ENCODE measurements at places on chromosomes 3 and 15. TPM values are rescaled to one million over a fixed set of nuclear protein-coding genes. Genes with fewer than 3 reads are reported as not detected.

Gene EPHA3
- 0.36 TPM for total RNA-seq

Gene SLC9C1
- 0.31 TPM for total RNA-seq

Gene IQCF5
- total RNA-seq = not detected

DNA sequence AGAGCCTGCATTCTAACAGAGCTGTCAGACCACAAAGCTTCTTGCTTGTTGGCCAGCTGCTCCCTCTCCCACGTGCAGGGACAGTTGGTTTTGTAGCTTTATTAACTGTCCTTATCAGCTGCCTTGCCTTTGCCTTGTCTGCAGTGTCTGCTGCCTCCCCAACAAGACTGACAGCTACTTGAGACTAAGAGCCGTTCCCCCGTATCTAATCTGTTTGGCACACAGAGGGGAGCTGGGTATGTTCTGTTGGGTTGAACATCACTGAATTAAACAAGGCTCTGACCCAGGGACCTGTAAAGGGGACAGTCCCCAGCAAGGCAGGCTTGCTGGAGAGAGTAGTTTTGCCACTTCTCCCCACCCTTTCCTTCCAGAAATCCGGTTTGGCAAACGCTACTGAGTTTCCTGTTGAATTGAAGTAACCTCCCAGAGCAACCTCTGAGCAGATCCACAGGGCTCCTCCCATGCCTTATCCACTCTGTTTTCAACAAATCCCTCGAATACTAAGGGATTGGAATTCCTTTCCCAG is 116.1 kb downstream of the ANP32A start:
- peak; percentile 34 for DNase-seq

DNA sequence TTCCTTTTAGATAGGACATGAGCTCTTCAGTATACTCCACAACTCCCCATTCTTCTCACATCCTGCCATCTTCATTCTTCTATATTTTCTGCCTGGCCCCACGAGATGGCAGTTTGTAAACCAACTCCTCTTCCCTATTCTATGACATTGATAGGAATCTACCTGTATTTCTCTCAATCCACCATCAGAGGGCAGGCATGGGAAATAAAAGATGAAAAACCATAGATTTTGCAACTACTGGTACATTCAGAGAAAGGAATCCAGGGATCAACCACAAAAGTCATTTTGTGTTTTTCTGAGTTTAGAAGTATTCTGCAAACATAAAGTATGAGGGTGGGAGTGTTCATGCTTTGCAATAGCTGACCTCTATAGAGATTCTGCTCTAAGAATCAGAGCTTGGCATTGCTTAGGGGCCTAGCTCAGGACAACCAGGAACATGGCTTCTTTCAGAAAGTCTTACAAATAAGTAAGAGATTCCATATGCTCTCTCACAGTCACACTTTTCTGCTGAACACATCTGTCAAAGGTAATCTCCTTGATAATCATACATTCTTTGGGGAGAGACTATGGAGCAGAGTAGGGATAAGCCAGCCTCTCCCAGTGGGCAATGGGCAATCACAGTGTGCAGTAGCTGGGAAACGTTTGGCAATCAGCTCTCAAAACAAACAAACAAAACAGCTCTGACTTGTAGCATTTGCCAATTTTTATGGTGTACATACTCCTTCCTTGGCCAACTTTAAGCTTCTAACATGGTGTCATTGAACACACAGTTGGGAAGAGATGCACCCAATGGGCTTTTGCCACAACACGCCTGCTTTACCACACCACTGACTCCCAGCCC is 43.1 kb upstream of the SLC25A36 start:
- DNase-seq = peak; percentile 33

DNA sequence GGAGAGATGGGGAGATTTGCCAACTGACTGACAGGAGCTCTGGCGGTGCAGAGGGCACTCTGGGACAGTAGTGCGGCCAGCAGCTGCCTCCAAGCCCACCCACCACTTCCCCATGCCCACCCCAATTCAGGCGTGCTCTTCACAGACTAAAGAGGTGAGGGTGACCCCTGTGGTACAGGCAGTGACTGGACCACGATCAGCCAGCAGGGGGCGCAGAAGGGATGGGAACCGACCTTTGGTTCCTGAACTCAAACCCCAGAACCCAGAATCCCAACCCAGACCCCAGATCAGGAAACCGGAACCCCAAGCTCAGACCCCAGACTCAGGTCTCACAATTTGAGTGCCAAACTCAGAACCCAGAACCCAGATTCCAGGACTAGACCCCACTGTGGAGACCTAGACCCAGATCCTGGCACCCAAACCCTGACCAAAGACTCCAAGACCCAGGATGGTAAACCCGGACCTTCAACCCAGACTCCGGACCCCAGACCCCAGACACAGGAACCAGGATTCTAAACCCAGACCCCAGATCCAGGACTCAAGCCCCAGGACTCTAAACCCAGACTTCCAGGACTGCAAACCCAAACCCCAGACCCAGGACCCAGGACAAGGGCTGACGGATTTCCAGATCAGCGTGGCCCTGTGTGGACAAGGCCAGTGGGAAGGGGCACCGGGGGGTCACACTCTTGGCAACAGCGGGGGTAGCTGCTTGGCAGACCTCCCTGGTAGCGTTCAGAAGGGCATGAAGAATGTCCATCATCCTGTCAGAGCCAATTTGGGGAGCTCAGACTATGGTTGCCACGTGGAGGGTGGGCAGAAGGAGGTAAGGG is 3.7 kb upstream of the MYL3 start:
- peak; percentile 84 for DNase-seq

- DNase-seq = no peak
Observed at GRCh38 chr3:127079211-127079610, 96.3 kb downstream of the PLXNA1 start.

- DNase-seq = no peak
Observed at GRCh38 chr3:128064962-128065361, 12.7 kb downstream of the SEC61A1 start.

GRCh38 chr3:138434875-138435772 is 708 bp downstream of the ESYT3 start:
- DNase-seq = peak; percentile 52

GRCh38 chr3:110940055-110940454 is 131.6 kb upstream of the NECTIN3 start:
- no peak for DNase-seq

DNA sequence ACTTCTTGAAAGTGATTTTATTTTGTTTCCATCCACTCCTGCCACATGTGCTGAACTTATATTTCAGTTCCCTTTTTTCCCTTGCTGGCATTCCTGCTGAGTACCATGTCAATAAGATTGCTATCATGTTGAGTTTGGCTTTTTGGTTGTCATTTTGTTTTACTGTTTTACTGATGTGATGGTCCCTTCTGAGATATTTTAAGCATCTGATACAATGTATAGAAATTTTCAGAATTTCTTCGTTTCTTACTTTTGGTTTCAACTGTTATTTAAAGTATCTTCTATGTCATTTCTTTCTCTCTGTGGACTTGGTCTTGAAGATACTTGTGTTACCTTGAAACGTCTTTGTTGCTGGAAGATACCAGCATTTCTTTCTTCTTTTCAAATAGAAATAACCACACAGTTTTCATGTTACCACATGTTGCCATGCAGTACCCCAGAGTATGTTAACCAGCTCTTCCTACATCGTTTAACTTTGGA is 14.1 kb downstream of the SIDT1 start:
- no peak for DNase-seq

DNA sequence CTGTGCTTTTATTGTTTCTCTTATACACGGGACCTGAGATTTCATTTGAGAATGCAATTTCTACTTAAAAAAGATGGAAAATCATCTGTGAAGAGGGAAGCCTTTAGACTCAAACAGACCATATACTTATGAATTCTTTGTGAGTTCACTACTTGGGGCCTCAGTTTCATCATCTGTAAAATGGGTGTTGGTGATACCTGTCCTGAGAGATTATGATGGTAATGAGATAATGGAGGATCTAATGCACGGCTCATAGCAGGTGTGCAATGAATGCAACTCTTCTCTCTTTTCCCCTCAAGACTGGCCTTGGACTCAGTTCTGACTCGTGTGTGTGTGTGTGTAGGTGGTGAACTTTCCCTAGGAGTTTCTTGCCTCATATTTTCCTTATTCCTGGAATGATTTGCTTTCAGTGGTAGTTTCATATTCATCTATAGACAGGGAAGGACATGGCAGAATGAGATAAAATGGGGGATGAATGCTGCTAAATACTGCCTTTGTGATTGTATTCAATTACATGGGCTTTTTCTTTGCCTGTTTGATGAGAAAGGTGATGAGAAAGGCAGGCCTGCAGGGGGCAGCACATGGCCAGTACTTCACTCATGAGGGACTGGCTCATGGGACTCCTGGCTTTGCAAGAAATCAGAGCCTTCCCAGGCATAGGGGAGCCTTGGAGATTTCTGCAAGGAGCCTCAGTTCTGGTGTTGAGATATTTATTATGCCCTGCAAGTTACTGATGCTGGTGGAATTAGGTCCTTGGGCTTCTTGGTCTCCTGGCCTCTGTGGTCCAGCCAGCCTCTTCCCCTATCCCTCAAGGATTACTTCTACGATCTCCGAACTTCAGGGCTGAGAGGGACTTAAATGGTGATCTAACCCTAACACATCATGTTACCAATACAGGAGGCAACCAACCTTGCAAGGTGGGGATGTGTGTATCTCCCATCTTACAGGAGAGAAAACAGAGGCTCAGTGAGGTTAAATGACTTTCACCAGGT is 70.7 kb downstream of the RPLP1 start:
- peak; percentile 91 for DNase-seq

- no peak for DNase-seq
Observed at GRCh38 chr15:65332391-65333147, 28.1 kb downstream of the RNU5B-1 start.

- no peak for DNase-seq
Observed at GRCh38 chr15:88083811-88084760, 172.5 kb downstream of the NTRK3 start.

DNA sequence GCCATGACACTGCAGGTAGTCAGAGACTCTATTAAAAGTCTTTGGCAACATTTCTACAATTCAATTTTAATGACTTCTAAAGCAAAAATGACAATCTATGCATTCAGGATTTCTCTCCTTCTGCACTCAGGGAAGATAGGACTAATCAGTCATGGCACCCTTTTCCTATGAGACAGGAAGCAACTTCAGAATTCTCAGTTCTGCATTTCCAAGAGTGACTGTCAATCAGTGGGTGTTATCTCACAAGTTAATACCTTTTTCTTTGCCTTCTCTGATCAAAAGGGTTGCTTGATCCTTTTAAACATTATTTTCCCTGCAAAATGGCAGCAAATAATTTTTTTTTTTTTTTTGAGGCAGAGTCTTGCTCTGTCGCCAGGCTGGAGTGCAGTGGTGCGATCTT is 7.8 kb upstream of the ICE2 start:
- no peak for DNase-seq

DNA sequence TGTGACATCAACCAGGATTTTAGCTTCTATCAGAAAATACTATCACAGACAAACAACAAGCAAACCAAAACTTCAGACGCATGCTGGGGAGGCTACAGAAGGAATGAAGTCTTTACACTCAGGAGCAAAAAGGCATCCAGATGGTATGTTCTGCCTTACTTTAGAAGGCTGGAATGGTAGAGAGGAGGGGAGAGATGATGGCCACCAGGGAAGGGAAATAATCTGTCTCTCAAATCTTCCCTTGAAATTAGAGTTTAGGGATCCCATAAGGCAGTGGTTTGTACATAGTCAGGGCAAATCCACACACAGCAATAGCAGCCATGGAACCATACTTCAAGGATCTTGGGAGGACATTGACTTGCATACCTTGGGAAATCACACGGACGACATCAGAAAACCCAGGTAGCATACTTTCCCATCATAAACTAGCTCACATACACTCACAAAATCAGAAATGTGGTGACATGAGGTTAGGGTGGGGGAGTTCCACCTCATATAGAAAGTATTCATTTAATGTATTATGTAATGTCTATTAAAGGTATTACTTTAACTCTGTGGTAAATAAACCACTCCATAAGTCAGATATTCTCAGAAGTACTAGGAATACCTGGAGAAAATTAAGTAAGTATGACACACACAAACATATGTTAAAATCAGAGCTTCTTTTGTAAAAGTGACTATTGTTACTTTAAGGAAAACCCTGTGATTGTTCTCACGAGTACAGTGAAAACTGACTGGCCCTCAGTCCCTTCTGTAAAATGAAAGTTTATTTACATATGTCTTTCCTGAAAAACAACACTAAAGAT is 9.4 kb downstream of the BTLA start:
- DNase-seq = no peak

GRCh38 chr3:27456554-27456953 is 27.6 kb downstream of the SLC4A7 start:
- DNase-seq = no peak

Measured in neural progenitor cell (in vitro differentiated cells).